ENCODE measurements at places on chromosomes 5 and 9. TPM values are rescaled to one million over a fixed set of nuclear protein-coding genes. Genes with fewer than 3 reads are reported as not detected.

TAF1L gene
- not detected for polyA plus RNA-seq

BTNL3 gene
- polyA plus RNA-seq = 25.6 TPM

DNA sequence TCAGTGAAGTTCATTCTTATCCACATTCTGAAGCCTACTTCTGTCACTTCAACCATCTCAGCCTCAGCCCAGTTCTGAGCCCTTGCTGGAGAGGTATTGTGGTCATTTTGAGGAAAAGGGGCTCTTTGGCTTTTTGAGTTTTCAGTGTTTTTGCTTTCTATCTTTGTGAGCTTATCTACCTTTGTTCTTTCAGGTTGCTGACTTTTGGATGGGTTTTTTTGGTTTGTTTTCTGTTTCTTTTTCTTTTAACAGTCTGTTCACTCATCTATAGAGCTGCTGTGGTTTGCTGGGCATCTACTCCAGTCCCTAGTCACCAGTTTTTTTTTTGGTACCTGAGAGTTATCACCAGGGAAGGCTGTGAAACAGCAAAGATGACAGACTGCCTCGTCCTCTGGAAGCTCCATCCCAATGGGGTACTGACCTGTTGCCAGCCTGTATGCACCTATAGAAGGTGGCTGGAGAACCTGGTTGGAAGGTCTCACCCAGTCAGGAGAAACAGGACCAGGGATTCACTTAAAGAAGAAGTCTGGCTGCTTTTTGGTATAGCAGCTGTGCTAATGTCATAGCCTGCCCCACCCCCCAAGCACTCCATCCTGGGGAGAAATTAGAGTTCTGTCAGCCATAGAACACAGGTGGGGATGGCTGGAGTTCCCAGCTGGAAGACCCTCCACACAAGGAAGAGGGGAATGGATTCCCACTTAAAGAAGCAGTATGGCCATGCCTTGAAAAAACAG lies 138.6 kb upstream of the TSLP start:
- H3K27ac ChIP-seq = no peak overlapping the region
- H3K36me3 ChIP-seq = no peaks in the 10 kb centered on the region
- DNase-seq = no peak
- H3K27me3 ChIP-seq = no peaks in the 10 kb centered on the region

DNA sequence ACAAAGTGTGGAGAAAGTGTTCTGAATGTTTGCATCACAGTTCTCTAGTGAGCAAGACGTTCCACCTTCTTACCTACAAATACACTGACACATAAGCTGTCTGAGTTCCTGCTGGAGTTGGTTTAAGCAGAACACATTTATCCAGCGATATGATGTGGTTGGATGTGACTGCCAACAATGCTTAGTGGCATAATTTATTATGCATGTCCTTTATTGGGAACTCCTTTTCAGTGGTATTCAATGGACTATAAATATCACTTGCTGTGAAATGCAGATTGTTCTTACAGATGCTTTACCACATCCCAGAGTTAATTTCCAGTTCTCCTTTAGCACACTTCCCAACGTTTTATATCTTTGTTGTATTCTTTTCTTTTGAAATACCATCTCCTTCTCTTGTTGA lies 222.2 kb downstream of the LURAP1L start:
- no peaks in the 10 kb centered on the region for H3K36me3 ChIP-seq
- H3K4me3 ChIP-seq = no peak overlapping the region
- H3K27me3 ChIP-seq = no peaks in the 10 kb centered on the region
- no peaks in the 10 kb centered on the region for H3K4me1 ChIP-seq
- H3K27ac ChIP-seq = no peak overlapping the region
- DNase-seq = no peak
